ENCODE measurements at places on chromosomes 1 and 21.

GRCh38 chr1:20660847-20661206 lies 342 bp downstream of the DDOST start:
- DNase-seq = no peak

- no peak for DNase-seq
Measured at GRCh38 chr1:93769777-93770176, 88.1 kb upstream of the BCAR3 start.

DNA sequence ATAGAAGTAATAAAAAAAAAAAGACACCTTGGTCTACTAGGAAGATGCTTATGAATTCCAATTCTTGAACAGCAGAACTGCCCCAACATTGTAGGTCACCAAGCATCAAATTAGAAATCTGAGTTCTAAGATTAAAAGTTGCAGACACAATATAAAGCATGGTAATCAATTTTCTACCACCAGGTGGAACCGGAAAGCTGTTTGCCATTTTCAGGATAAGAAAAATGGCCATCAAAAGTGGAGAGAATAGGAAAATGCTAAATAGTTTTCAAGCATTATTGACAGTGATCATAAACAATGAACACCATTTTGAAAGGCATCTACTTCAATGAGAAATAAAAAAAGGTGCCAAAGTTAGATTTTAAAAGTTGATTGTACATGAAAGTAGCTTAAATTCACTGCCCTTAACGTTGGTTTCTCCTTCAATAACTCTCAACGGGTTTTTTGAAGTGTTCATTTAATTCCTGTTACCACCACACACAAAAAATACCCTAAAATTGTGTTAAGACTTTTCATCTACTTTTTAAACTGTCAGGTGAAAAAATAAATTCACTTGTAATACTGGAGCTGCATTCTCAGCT lies 252.9 kb downstream of the KCNT2 start:
- DNase-seq = no peak

- no peak for DNase-seq
Measured at GRCh38 chr21:38293765-38294164, 37.0 kb downstream of the KCNJ15 start.

DNA sequence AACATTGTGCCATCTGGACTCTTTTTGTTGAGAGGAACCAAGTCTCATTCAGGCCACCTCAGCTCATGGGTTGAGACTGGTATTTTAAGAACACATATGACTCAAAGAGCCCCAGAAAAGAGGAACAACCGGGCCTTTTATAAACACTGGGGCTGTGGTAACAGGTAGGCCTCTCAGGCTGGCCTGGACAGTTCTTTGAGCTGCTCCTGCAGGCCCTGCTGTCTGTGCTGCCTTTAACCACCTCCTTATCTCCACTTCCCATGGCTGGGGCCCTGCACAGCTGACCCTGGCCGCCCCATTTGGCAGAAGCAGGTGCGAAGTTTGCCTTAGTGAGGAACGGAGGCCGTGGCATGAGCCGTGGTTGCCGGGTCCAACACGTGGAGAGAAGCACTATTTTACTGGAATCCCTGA lies 163.3 kb downstream of the RHOU start:
- no peak for DNase-seq

GRCh38 chr1:7262611-7263010 lies 477.4 kb downstream of the CAMTA1 start:
- DNase-seq = no peak

DNA sequence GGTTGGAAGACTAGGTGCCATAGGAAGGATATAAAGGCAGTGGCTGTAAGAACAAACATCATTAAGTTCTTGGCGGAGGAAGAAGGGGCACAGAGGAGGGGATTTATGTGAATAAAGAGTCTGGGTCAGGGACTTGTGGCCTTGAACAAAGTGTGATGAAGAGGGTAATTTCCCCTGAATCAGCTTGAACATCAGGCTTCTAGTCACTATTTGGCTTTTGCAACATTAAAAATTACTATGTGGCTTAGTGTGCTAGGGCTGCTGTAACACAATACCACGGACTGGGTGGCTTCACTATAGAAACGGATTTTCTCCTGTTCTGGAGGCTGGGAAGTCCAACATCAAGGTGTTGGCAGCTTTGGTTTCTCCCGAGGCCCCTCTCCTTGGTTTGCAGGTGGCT lies 70.5 kb upstream of the CNIH3 start:
- DNase-seq = no peak

DNA sequence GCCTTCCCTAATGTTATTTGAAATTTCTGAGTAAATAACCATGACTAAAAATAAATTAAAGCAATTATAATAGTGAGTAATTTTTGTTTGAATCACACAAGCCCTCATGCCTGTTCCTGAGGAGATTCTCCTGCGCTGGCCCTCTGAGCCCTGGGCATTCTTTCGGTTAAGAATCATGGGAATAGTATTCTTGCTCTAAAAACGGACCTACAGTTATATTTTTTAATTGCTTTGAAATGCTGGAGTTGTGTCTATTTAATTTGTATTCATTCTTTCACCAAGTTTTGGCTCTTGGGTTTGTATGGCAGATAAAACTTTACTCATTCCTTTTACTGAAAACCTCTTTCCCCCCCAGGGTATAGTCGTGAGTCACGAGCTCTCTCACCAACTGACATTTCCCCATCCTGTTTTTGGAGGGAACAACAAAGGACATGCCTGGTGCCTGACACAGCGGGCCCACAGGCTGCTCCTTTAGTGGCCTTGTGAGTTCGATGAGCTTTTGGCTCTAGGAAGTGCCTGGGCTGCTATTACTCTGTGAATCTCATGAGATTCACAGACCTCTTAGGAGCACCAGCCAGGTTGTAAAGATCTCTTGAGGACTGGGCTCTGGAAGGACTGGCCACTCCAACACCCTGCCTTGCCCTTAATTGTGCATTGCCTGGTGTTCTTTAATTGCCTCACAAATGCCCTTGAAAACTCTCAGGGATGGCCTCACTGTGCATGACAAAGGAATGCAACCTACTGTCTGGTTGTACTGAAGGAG lies 58.6 kb downstream of the DDR2 start:
- no peak for DNase-seq

GRCh38 chr21:28375708-28376385 lies 616.8 kb downstream of the LTN1 start:
- DNase-seq = no peak

GRCh38 chr1:115278211-115278610 lies 59.8 kb downstream of the NGF start:
- DNase-seq = no peak

GRCh38 chr1:237386362-237387143 lies 344.6 kb downstream of the RYR2 start:
- DNase-seq = no peak

DNA sequence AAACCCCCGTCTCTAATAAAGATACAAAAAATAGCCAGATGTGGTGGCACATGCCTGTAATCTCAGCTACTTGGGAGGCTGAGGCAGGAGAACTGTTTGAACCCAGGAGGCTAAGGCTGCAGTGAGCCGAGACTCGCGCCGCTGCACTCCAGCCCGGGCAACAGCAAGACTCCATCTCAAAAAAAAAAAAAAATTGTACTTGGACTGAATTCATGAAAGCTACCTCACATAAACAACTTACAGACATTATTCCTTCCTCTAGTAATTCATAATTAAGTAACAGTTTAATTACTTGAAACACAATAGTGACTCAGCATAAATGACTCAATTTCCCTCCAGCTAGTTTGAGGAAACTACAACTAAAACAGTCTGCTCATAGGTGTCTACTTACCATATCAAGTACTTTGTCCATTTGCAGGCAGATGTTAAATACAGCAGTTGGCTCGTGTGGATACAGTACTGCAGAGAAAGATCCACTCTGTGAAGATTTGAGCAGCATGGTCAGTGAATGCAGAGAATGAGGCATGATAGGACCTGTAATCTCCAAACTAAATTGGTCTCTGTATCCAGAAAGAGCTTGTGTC lies 9.4 kb downstream of the DONSON start:
- DNase-seq = no peak

DNA sequence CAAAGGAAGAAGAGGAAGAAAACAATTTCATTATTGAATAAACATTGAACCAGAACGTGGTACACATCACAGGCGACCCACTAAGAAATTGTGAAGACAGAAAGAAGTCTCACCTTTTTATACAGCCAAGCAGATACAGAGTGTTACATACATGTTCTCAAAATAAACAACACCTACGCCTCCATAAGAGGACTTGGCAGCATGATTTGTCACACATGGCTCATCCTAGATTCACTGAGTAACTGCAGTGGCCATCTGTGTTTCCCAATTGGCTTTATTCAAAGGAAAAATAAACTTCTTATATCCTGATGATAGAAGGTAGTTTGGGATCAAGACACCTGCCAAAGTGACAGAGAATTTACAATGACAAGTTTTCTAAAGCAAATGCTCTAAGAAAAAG lies 7.6 kb upstream of the KRTAP19-8 start:
- no peak for DNase-seq

- no peak for DNase-seq
Measured at GRCh38 chr1:25817840-25818501, 1.8 kb upstream of the MTFR1L start.

GRCh38 chr1:4762146-4762545 lies 107.7 kb downstream of the AJAP1 start:
- no peak for DNase-seq

GRCh38 chr21:46518983-46519583 lies 60.4 kb downstream of the DIP2A start:
- no peak for DNase-seq

DNA sequence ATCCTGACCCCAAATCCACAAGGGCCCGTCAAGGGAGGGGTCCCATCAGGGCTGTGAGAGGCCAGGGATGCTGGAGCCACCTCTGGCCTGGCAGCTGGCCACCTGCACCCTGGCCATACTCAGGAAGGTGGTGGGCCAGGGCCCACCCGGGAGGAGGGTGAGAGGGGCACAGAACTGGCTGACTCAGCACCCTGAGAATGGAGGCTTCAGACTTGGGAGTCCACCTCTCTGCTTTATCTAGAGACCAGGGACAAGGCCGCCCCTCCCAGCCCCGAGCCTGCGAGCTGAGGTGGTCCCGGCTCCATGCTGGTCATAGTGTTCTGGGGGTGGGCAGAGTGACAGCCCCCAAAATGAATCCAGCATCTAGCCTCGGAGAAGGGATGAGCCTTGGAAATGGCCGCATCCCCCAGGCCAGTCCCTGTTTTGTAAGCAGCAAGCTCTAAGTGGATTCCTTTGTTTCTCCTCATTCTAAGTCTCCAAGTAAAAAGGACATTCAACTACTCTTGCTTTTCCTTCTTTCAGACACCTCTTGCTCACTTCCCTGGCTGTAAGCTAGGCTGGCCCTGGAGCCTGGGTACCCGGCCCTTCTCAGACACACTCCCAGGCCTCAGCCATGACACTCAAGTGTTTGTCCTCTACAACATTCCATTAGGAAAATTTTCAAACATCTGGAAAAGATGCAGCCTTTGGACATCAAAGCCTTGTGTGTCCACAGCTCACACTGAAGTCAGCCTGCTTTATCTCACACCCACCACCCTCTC lies 12.3 kb downstream of the WNT3A start:
- no peak for DNase-seq

DNA sequence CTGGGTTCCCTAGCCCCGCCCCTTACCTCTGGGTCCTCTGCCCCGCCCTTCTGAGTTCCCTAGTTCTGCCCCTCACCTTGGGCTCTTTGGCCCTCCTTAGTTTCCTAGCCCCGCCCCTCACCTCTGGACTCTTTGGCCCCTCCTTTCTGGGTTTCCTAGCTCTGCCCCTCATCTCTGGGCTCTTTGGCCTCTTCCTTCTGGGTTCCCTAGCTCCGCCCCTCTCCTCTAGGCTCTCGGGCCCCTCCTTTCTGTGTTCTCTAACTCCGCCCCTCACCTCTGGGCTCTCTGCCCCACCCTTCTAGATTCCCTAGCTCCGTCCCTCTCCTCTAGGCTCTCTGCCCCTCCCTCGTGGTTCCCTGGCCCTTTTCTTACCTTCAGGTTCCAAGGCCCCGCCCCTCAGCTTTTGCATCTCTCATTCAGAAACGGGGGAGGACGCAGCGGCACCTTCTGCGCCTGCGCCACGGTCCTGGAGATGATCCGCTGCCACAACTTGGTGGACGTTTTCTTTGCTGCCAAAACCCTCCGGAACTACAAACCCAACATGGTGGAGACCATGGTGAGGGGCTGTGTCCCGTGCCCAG lies 88.5 kb downstream of the PTPRU start:
- DNase-seq = no peak

DNA sequence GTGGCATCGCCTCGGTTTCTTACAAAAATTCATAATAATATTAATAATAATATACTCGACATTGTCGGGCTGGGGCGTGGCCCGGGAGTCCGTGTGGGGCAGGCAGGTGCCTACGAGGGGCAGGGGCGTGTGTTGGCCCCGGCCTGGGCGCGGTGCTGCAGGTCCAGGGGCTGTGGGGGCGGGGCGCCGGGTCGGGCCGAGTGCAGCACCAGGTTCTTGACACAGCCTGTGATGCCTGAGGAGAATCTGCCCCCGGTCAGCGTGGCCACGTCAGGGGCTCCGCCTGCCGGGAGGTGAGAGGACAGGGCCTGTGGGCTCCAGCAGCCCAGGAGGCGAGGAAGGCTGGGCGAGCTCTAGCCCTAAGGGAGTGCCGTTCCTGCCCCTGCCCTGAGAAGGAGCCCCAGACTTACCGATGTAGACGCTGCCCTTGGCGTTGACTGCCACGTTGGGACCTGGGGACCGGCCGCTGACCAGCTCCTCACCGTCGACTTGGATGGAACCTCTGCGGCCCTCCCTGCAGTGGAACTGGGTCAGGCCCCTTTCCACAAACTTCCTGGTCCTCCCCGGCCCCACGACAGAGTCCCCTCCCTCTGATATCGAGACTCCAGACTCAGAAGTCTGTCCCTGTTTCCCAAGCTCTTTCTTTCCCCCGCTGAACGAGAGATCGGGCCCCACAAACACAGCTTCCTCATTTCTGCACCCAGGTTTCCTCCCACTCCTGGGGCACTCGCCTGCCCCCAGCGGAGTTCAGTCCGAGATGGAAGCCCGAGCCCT lies 11.3 kb downstream of the LDLRAD2 start:
- DNase-seq = no peak

- DNase-seq = no peak
Measured at GRCh38 chr21:36207577-36208320, 51.1 kb downstream of the DOP1B start.

- DNase-seq = no peak
Measured at GRCh38 chr1:12625276-12625675, 7.3 kb upstream of the DHRS3 start.

GRCh38 chr1:41767534-41768525 lies 150.9 kb downstream of the HIVEP3 start:
- no peak for DNase-seq
